Neural progenitor cell (in vitro differentiated cells): ENCODE measurements at places on chromosomes 16 and 17.
A peak's percentile ranks its signal among the peaks of the same experiment; 100 is the strongest.

DNA sequence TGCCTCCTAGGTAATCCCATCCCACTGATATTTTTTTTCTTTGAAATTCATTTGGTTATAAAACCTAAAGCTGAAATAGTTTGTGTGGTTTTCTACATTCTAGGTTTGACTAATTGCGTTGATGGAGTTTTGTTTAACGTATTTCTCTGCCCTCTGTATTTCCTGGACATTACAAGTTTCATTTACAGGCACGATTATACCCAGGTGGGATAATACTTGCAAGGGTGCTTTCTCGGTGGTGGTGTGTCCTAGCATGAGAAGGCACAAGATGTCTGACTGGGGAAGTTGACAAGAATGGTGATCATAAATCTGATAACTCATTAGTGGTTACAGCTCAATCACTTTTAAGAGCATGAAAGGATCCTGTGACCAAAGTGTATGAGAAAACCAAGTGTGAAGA lies 45.0 kb downstream of the DYNLRB2 start:
- no peak for DNase-seq

DNA sequence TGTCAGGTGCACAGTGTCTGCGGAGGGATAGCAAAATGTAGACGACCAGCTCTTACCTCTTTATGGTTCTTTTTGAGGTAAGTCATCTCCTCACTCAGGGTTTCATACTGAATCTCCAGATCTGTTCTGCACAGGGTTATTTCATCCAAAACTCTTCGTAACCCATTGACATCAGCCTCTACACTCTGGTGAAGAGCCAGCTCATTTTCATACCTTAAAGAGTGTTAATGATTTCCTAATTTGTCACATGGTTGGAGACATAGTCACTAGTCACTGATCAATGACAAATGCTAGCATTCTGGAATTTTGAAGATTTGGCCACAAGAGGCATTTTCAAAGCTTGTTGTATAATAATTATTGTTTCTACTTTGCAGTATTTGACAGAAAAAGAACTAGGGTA lies 1.3 kb downstream of the KRT25 start:
- no peak for DNase-seq

DNA sequence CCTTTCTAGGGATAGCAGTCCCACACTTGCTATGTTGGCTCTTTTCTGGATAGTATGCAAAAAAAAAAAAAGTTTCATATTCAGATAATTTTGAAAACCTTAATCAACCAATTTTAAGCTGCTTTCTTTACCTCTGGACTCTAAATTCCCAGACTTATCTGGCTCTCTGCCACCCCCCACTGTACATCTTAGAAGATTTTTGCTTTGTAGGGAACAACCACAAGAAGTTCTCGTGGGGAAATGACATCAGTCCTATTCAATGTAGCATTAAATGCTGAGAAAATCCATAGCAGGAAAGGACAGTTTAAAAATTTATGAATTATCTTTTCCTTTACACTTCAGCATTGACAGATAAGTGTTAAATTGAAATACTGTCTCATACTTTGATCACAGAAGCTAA lies 562.7 kb upstream of the HSBP1 start:
- no peak for DNase-seq

DNA sequence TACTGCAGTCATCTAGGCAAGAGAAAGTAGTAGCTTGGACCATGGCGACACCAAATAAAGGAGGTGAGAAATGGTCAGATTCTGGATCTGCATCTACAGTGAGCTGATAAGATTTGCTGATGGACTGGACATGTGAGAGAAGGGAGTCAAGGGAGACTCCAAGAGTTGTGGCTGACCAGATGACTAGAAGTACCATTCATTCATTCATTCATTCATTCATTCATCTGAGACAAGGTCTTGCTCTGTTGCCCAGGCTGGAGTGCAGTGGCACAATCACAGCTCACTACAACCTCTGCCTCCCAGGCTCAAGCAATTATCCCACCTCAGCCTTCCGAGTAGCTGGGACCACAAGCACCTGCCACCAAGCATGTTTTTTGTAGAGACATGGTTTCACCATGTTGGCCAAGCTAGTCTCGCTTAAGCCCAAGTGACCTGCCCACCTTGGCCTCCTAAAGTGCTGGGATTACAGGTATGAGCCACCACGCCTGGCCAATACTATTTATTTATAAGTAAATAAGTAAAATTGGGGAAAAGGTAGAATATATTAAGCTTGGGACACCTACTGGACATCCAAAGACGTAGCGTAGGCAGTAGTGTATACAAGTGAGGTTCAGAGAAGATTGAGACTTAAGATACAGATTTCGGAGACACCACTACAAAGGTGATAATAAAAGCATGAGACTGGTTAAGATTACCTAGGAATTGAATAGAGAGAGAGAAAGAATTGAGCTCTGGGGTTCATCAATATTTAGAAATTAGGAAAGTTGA lies 15.7 kb upstream of the RNF43 start:
- DNase-seq: no peak

DNA sequence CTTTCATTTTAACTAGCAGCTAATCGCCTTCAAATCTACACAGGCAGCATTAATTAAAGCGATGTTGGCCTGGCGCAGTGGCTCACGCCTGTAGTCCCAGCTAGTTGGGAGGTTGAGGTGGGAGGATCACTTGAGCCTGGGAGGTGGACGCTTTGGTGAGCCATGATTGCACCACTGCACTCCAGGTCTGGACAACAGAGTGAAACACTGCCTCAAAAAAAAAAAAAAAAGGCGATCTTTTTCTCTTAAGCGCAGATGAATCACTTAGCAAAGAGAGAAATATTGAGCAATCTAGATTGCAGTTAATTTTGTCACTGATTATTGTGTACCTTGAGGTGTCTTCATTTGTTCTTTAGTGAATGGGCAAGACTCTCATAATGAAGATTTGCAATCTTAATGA lies 12.4 kb downstream of the SNTB2 start:
- no peak for DNase-seq

DNA sequence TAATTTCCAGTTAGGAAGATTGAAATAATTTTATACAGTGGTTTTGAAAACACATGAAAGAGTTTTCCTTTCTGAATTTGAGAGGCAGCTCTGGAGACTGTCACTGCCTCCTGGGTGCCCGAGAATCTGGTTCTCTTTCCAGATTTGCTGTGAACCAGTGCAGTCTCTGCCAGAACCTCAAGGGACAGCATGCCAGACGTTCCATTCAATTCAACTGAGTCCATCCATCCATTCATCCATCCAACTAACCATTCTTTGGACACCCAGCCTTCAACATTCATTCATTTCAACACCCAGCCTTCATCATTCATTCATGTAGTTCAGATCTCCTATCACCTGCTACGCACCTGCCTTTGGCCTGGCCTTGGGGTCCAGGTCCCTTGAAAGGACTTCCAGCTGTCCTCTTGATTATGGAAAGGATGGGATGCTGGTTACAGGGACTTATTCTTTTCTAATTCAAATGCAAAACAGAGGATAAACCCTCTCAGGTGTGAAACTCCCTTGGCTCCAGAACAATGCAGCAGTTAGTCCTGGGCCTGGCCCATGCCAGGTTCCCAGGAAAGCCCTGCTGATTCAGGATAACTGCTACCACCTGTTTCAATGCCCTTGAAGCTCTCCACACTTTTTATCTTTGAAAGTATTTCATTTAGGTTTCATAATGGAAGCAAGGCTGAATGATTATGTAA lies 68.7 kb downstream of the WSCD1 start:
- peak; percentile 20 for DNase-seq

DNA sequence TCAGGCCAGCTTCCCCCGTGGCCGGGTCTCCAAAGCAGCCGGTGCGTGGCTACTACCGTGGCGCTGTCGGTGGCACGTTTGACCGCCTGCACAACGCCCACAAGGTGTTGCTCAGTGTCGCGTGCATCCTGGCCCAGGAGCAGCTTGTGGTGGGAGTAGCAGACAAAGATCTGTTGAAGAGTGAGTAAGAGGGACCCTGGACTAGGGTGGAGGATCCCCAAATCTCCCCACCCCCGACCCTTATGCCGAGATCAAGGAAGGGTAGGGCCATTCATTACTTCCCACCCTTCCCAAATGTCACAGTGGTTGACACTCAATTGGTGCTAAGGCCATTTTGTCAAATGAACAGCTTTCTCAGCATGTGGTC lies 1.2 kb downstream of the COASY start:
- no peak for DNase-seq

DNA sequence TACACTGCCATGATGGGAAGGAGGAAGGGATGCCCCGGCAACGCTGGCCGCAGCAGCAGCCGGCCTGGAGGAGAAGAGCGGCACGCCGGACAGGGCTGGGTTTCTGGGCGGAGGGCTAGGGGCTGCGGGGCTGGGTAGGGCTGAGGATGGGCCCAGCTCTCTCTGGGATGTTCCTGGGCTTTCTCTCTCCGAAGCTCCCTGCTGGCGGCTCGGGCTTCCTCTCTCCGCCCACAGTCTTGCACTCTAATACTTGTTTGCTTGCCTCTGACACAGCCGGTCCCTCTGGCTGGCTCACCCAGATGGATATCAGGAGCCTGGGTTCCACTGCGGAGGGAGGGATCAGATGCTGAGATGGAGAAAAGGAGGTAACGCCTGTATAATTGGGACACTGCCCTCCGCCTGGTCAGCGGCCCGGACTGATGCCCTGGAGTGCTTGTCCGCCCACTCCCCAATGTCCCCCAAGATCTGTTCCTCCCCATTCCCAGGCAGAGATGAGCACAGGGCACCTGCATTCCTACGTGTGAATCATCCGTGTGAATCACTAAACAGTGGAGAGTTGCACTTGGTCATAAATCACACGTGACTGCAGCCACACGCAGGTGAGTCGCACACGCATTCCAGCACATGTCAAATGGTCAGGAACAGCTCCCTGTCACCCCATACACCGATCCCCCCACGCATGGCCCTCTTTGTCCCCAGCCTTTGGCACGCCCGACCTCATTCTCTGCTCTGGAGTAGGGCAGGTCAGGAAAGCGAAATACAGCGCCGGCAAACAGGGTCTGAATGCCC lies at the start of gene ALOXE3:
Gene ALOXE3 (minus strand): TSS at position 535 of the 789 bp plus-strand sequence. CDS start 524 bp downstream, at position 11.
- peak; percentile 59 for DNase-seq

- DNase-seq: no peak
Measured at GRCh38 chr17:72978593-72979218, 113.8 kb downstream of the SLC39A11 start.

- no peak for DNase-seq
Measured at GRCh38 chr17:77768248-77768852, 190.2 kb upstream of the TNRC6C start.

DNA sequence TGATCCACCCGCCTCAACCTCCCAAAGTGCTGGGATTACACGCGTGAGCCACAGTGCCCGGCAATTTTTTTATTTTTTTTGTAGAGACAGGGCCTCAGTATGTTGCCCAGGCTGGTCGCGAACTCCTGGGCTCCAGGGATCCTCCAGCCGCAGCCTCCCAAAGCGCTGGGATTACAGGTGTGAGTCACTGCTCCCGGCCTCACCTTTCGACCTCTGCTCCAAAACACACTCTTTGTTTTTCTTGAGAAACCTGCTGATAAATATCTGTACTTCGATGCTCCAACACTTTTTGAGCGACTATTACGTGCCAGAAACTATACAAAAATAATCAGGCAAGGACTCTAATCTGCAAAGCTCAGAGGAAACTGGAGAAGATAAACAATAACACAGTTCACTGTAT lies 1.0 kb downstream of the MED1 start:
- no peak for DNase-seq

- DNase-seq: no peak
Measured at GRCh38 chr17:11921296-11921695, 76.0 kb downstream of the ZNF18 start.

GRCh38 chr17:68820825-68821481 lies 134.2 kb downstream of the ABCA8 start:
- no peak for DNase-seq

DNA sequence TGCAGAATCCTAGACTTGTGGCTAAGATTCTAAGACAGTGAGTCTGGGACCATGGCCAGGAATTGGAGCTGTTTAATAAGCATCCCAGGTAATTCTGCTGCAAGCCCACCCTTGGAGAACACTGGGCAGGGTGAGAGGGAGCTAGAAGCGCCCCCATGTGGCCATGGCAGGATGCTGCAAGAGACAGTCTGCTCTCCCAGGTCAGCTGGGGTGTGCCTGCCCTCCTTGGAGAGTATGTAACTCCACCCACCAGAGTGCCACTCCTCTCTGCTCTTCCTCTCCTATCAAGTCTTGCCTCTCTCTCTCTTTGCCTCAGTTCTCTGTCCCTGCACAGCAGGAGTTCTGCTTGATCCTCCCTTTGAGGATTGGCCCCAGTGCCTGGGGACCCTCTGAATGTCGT lies 14.9 kb downstream of the RCVRN start:
- peak; percentile 75 for DNase-seq

GRCh38 chr17:20998571-20999043 lies 44.2 kb downstream of the USP22 start:
- no peak for DNase-seq

GRCh38 chr16:4609200-4610010 lies 5.3 kb downstream of the UBALD1 start:
- DNase-seq: no peak

DNA sequence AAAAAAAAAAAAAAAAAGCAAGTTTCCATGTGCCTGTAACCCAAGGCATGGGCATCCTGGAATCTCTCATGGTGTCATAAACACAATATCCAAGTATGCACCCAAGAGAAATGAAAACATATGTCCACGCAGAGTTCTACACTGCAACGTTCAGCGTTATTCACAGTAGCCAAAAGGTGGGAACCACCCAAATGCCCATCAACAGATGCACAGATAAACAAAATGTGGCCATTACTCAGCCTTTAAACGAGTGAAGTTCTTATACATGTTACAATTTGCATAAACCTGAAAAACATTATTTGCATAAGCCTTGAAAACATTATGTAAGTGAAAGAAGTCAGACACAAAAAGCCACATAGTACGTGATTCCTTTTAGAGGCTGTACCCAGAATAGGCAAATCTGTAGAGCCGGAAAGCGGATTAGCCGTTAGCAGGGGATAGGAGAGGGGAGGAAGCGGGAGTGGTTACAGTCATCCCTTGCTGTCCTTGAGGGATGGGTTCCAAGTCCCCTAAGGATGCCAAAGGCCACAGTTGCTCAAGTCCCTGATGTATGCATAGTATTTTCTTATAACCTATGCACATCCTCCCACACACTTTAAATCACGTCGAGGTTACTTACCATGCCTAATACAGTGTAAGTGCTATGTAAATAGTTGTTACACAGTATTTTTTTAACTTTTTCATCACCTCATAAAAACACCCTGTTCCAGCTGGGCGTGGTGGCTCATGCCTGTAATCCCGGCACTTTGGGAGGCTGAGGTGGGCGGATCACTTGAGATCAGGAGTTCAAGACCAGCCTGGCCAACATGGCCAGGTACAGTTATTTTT lies 47.3 kb upstream of the DNAH17 start:
- DNase-seq: no peak

DNA sequence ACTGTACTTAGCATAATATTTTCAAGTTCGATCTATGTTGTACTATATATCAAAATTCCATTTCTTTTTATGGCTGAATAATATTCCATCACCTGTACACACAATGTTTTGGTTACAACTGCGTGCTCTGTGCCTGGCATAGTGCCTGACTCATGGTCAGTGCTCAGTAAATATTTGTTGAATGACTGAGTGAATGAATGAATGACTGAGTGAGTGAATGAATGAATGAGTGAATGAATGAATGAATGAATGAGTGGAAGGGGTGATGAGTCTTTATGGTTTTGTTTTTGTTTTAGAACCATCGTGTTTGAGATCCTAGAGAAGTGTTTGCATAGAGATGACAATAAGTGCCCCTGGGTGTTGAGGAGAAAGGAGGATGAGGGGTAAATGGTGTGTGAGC lies 155.3 kb downstream of the MRM1 start:
- DNase-seq: no peak
